ENCODE measurements at places on chromosomes 2 and 18. TPM values are rescaled to one million over a fixed set of nuclear protein-coding genes. Genes with fewer than 3 reads are reported as not detected.

DNA sequence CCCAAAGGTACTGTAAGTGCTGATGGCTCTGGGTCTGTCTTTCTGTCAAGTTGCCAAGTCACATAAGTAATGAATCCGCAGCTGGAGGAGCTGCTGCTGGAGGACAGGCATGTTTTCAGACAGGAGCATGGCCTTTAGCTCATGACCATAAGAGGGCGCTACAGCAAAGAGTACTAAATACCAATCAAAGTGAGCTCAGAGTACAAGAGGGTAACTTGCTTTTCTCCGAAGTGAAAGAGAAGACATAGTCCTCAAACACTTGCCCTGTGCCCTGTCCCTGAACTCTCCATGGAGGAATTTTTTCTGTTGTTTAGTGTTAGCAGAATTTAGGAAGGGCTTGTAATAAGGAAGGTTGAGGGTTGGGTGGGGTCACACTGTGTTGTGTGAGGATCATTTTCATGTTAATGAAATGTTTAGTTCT is 58.0 kb upstream of the EML6 start:
- no peaks in the 10 kb centered on the region for H3K27me3 ChIP-seq
- peaks cover 95% of the 10 kb centered on the region for H3K36me3 ChIP-seq
- no peak overlapping the region for H3K27ac ChIP-seq
- DNase-seq, result peak; percentile 43
- no peaks in the 10 kb centered on the region for H3K4me1 ChIP-seq
- no peak overlapping the region for H3K4me3 ChIP-seq

GRCh38 chr18:10715791-10716190 is 190.0 kb downstream of the NAPG start:
- no peaks in the 10 kb centered on the region for H3K27me3 ChIP-seq
- H3K36me3 ChIP-seq, result no peaks in the 10 kb centered on the region
- no peak overlapping the region for H3K4me3 ChIP-seq

DNA sequence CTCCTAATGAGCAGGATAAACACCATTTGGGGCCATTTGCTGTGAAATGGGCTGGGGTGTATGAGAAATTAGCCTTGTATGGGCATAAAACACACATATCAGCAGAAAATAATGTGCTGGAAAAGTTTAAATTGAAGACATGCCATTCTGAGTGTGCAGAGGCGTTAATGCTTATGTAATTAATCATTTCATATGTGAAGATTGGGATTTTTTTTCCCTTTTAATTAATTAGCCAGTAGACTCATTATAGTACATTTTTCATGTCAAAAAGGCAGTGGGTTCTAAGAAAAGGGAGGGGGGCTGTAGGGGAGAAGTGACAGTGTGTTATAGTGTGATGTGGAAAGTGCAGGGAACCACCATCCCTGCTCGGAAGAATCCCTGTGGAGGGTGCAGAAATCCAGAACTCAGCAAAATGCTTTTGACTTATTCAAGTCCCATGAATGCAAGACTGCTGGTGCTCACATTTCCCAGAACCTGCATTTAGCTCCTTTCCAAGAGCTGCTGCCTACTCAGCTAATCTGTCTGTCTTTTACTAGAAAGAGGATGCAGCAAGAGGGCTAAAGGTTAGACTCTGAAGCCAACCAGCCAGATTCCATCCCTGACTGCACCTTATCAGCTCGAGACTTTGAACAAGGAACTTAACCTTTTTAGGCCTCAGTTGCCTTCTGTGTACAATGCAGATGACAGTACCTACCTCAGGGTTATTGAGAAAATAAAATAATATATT is 11.6 kb upstream of the COX7A2L start:
- no peaks in the 10 kb centered on the region for H3K36me3 ChIP-seq
- H3K27me3 ChIP-seq, result no peaks in the 10 kb centered on the region
- H3K4me3 ChIP-seq, result no peak overlapping the region
- no peak overlapping the region for H3K27ac ChIP-seq
- DNase-seq, result no peak

DNA sequence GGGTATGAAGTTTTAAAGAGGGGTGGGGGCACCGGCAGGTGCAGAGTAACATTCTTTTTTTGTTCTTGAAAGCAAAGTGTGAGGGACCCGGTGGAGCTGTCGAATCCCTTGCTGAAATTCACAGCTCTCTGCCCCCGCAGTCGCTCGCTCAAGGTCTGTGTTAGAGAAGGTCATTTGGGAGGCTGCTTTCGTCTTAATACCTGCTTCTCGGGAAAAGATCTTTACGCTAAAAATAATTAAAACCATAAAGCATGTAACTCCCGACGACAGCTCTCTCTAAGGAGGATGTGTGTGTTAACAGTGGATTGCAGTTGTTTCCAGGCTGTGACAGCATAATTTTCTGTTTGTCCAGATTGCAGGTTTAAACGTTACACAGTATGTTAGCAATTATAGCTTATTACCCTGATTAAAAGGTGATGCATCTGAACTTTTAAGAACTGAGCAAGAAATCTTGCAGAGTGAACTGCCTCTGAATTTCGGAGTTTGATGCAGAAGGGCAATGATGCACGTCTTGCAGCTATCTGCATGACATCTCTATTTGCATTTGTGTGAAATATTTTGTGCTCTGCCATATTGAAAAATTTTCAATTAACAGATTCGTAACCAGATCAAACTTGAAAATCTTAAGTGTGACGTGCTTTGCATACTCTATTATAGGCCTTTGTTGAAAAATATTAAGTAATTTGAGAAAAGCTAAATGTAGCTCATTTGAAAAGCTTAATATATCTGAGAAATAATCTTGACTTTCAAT is 954 bp downstream of the RAPGEF4 start:
- H3K27ac ChIP-seq, result no peak overlapping the region
- DNase-seq, result no peak
- peaks cover 9% of the 10 kb centered on the region for H3K4me1 ChIP-seq
- peaks cover 47% of the 10 kb centered on the region for H3K27me3 ChIP-seq
- H3K36me3 ChIP-seq, result no peaks in the 10 kb centered on the region
- H3K4me3 ChIP-seq, result peak overlapping the region; percentile 14

DNA sequence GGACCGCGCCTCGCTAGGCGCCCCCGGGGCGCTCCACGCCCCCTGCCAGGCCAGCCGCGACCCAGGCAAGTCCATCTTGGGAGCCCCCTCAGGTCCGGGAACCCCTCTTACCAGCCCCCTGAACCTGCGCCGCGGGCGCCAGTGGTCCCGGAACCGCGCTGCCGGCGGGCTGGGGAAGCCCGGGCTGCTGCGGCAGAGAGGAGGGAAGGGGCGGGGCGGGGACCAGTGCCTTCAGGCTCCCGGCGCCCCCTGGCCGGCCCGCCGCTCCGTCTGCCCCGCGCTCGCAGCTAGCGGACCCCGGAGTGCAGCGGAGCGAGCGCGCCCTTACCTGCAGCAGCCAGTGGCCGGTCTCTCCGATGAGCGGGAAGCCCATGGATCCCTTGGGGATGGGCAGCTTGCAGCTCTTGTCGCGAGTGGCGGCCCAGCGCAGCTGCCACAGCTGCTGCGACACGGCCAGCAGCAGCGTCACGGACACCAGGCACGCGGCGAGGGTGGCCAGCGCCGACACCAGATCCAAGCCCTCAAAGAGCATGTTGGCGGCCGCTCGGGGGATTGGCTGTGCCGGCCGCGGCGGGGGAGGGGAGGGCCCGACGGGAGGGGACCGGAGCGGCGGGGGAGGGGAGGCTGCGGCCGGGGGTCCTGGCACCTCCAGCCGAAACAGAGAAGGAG is at the start of gene CYP26B1:
TSS of gene CYP26B1 (minus strand) at position 560 of the 669 bp plus-strand sequence. CDS start at position 532, 28 bp downstream.
- DNase-seq, result no peak
- peak within 1 kb of the TSS; percentile 24 for H3K4me3 ChIP-seq
- H3K36me3 ChIP-seq, result no peaks in the 10 kb centered on the region
- peaks cover 68% of the 10 kb centered on the region for H3K27me3 ChIP-seq
- H3K27ac ChIP-seq, result no peak within 1 kb of the TSS

DNA sequence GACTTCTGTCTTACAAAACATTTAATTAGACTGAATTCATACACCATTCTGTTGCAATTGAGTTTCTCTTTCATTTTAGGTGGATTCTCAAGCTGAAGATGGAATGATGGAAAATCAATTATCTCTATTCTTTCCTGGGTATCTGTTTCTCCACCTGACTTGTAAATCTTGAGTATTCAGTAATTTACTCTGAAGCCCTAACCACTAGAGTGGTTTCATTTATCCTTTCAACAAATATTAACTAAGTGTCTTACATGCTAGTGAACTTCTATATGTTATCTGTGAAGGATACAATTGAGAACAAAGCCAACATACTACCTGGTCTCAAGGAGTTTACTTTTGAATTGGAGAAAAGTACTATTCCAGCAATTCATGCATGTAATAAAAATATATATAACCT is 94.1 kb upstream of the ZNF804A start:
- no peak overlapping the region for H3K4me3 ChIP-seq
- H3K27ac ChIP-seq, result no peak overlapping the region
- H3K27me3 ChIP-seq, result no peaks in the 10 kb centered on the region
- DNase-seq, result no peak
- H3K36me3 ChIP-seq, result no peaks in the 10 kb centered on the region
- no peaks in the 10 kb centered on the region for H3K4me1 ChIP-seq

GRCh38 chr2:187232749-187233148 is 215.3 kb downstream of the CALCRL start:
- no peak overlapping the region for H3K27ac ChIP-seq
- H3K4me1 ChIP-seq, result no peaks in the 10 kb centered on the region
- no peaks in the 10 kb centered on the region for H3K27me3 ChIP-seq
- no peak for DNase-seq
- H3K36me3 ChIP-seq, result no peaks in the 10 kb centered on the region

GRCh38 chr2:99150706-99151105 is 4.0 kb downstream of the TSGA10 start:
- DNase-seq, result no peak
- H3K4me3 ChIP-seq, result no peak overlapping the region
- peaks cover 6% of the 10 kb centered on the region for H3K36me3 ChIP-seq
- peaks cover 13% of the 10 kb centered on the region for H3K4me1 ChIP-seq
- H3K27ac ChIP-seq, result no peak overlapping the region

DNA sequence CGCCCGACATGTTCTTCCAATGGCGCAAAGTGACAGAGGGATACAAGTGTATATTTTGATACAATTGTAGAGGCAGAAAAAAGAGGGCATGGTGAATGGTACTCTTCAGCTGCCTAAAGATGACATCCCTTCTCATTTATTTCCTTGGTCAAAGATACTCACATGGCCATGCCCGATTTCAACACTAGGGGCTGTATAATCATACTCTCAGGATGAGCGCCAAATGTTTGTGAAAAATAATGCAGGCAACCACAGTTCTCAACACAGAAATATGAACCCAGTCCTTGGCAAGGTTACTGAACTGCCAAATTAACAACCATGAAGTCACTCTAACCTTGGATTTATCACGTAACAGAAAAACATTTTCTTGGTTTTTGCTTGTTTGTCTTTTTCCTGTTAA is 204.4 kb downstream of the CCDC102B start:
- H3K36me3 ChIP-seq, result no peaks in the 10 kb centered on the region
- H3K27me3 ChIP-seq, result no peaks in the 10 kb centered on the region
- no peak overlapping the region for H3K27ac ChIP-seq
- no peak for DNase-seq
- H3K4me3 ChIP-seq, result no peak overlapping the region

- no peak overlapping the region for H3K4me3 ChIP-seq
- no peaks in the 10 kb centered on the region for H3K36me3 ChIP-seq
- H3K27me3 ChIP-seq, result no peaks in the 10 kb centered on the region
- no peak overlapping the region for H3K27ac ChIP-seq
- H3K4me1 ChIP-seq, result no peaks in the 10 kb centered on the region
Observed at GRCh38 chr18:62788876-62789275, 73.5 kb downstream of the PHLPP1 start.

DNA sequence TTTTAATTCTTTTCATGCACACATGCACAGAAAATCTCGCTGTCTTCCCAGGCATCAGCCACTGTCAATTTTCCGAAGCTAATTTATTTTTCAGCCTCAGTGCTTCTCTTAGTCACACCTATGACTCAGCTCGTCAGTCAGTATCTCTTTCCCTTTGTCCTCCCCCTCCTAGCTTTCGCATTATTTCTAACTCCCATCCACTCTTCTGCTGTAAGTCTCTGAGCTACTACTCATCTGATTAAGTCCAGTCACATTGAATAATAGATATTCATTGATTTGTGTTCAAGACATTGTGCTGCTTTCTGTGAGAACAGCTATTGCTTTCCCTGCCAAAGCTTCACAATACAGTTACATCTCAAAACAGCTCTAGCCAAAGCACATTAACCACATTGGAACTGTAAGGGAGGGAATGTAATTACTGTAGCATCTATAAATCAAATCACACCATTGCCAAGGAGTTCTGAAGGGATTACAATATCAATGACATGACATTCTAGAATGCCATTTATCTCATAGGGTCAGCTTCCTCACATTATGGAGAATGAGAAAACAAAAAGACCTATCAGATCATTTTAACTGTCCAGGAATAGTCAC is 89.4 kb downstream of the SCN3A start:
- no peaks in the 10 kb centered on the region for H3K4me1 ChIP-seq
- no peak overlapping the region for H3K27ac ChIP-seq
- no peak for DNase-seq
- no peaks in the 10 kb centered on the region for H3K36me3 ChIP-seq
- H3K4me3 ChIP-seq, result no peak overlapping the region

- H3K4me1 ChIP-seq, result peaks cover 32% of the 10 kb centered on the region
- no peak overlapping the region for H3K4me3 ChIP-seq
- no peaks in the 10 kb centered on the region for H3K36me3 ChIP-seq
- DNase-seq, result no peak
- no peaks in the 10 kb centered on the region for H3K27me3 ChIP-seq
Observed at GRCh38 chr2:241841181-241842066, 17.3 kb downstream of the PDCD1 start.

GRCh38 chr2:234955091-234955591 is 3.3 kb downstream of the SH3BP4 start:
- DNase-seq, result no peak
- no peaks in the 10 kb centered on the region for H3K36me3 ChIP-seq
- H3K4me1 ChIP-seq, result peaks cover 8% of the 10 kb centered on the region
- no peak overlapping the region for H3K27ac ChIP-seq

DNA sequence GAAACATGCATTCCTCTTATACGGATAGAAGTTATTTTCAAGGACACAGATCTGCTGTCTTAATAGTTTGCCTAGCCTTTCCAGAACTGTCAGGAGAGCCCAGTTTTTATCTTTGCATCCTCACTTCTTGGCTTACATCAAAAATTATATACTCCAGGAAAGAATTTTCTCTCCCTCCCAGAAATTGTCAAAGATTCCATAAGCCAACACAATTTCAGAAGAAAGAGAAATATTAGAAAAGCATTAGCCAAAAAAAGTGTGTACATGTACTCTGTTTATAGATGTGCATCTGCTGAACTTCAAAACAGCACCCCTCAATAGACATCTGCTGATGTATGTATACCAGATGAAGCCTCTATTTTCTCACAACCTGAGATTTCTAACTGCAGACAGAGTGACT is 210.4 kb downstream of the METTL4 start:
- H3K4me3 ChIP-seq, result no peak overlapping the region
- no peaks in the 10 kb centered on the region for H3K4me1 ChIP-seq
- no peak for DNase-seq
- H3K27me3 ChIP-seq, result no peaks in the 10 kb centered on the region
- no peaks in the 10 kb centered on the region for H3K36me3 ChIP-seq

GRCh38 chr18:52531836-52532235 is 191.8 kb downstream of the DCC start:
- H3K4me1 ChIP-seq, result no peaks in the 10 kb centered on the region
- no peak overlapping the region for H3K4me3 ChIP-seq
- H3K36me3 ChIP-seq, result no peaks in the 10 kb centered on the region

The GATA6 gene
- 0.14 TPM for total RNA-seq

The POTEI gene
- not detected for total RNA-seq

The MC2R gene
- total RNA-seq, result not detected

The PSD4 gene
- 101 TPM for total RNA-seq

The PROKR1 gene
- total RNA-seq, result not detected

Measured in CD4-positive, alpha-beta T cell (primary cell).